Stimulated activated CD8-positive, alpha-beta memory T cell treated with anti-CD3 and anti-CD28 coated beads, Interleukin-15, amount 100 ng/mL, for 1 hour (primary cell): ENCODE measurements at places on chromosomes 5 and 9.

- no peak for DNase-seq
These were observed 85.8 kb upstream of the IER5L start for GRCh38 chr9:129263836-129264235.

DNA sequence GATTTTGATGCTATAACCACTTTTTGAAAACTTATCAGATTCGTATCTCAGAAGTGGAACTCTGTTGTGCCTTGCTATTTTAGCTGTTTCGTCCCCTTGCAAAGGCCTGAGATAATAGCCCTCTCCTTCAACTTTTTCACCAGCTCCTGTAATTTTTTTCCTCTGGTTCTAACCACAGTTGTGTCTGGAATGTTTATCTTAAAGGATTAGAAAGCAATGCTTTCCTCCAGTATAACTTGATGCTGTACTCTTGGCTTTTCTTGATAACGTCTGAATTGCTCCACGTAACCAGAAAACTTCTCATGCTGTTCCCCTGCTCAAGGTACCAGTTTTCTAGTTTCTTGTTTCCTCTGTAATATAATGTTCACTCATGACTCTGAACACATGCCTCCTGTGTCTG lies 209.4 kb downstream of the DTWD2 start:
- DNase-seq, result no peak

DNA sequence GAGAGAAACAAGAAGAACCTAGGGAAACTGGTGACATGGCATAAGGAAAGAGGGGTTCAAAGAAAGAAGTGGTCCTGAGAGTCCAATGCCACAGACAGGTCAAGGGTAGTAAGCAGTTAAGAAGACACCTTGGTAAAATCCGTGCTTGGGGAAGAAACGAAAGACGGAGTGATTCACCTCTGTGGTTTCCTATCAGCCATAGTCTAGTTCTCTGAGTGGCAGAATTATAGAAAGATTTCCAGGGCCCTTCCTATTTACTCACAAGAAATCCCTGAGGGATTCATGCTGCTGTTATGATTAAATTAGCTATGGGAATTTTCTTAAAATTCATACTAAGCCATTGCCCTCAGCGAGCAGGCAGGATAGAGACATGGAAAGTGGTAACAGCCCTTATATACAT lies 31.7 kb downstream of the IL33 start:
- DNase-seq, result no peak

- no peak for DNase-seq
These were observed 83.8 kb downstream of the SV2C start for GRCh38 chr5:76166886-76167576.

DNA sequence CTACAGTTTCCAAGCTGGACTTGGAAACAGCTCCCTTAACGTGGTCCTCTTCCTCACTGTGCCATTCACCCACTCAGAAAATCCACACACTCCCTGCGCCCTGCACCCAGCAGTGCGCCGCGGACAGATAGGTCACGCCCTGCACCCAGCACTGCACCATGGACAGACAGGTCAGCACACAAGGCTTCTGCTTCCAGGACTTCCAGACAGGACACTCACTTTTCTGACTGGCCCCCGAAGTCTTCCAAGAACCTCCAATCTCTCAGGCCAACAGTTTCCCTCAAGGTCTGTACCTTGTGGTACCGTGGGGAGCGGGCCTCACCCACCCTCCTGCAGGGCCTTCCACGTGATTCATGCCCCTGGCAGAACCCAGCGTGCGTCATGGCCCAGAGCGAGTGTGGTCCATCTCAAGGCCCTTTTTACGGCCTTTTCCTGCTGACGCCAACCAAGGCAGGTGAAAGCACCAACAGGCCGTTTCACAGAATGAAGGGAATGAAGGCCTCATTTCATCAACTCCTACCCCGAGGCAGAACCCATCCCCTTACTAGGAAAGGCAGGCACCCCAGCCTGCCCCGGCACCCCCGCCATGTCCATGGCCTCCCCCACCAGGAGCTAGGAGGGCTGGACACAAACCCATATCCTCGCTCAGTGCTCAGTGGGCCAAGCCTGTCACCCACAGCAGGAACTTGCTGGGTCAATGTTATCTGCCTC lies 17.3 kb downstream of the VAV2 start:
- DNase-seq, result no peak

DNA sequence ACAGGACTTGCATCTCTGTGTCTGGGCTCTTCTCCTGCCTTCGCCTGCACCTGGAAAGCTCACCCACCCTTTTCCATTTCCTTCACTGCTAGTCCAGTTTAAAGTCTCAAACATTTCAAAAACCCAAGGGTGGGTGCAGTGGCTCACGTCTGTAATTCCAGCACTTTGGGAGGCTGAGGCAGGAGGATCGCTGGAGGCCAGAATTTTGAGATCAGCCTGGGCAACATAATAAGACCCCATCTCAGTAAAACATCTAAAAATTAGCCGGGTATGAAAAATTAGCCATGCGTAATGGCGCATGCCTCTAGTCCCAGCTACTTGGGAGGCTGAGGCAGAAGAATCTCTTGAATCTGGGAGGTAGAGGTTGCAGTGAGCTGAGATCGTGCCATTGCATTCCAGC lies 139.9 kb upstream of the RETREG1 start:
- no peak for DNase-seq
